HTR-8/SVneo (cell line): ENCODE measurements at places on chromosomes 6 and 20.

- DNase-seq: no peak
These were observed 168.2 kb upstream of the SSTR4 start for GRCh38 chr20:22866812-22867341.

- DNase-seq: no peak
These were observed 10.2 kb downstream of the ACSS1 start for GRCh38 chr20:25047766-25048165.

DNA sequence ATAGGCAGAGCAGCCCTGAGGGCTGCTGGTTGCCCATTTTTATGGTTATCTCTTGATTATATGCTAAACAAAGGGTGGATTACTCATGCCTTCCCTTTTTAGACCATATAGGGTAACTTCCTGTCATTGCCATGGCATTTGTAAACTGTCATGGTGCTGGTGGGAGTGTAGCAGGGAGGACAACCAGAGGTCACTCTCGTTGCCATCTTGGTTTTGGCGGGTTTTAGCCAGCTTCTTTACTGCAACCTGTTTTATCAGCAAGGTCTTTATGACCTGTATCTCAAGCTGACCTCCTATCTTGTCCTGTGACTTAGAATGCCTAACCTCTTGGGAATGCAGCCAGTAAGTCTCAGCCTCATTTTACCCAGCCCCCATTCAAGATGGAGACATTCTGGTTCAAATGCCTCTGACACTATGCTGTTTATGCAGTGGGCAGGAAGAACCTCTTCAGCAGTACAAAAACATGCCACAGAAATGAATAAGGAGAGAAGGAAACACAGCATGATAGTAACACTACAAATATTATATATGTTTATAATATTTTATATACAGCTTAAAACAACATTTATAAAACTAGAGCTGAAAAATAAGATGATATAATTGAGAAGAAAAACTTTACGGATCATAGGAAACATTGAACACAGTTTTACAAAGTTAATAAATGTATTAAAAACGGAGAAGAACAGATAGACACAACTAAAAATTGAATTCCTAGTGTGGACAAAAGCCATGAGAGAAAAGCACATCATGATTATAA, 58.9 kb upstream of the SAMD5 start:
- no peak for DNase-seq

DNA sequence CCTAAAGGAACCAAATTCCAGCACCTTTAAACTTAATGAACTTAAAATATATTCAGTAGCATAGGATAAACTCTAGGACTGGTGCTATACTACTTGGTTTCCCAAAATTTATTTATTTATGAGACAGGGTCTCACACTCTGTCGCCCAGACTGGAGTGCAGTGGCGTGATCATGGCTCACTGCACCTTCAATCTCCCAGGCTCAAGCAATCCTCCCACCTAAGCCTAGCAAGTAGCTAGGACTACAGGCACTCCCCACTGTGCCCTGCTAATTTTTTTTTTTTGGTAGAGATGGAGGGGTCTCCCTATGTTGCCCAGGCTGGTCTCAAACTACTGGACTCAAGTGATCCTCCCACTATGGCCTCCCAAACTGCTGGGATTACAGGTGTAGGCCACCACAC, 21.4 kb downstream of the EIF2S2 start:
- DNase-seq: no peak

DNA sequence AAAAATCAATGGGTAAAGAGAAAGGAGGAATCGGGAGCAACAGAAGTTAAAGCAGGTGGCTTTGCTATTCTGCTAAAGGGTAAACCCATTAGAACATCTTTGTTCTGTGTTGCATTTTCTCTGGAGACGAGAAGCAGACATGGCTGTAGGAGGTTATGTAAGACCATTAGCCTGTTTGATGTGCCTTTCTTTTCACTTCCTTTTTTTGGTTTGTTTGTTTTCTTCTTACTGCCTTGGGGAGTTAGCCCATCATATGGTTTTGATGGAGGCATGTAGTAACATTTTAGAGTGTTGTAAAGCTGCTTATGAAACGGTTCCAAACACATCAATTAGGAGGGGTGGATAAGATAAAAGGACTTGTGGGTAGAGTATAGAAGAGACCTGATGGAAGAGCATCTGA, 131.0 kb downstream of the DOK5 start:
- DNase-seq: no peak

DNA sequence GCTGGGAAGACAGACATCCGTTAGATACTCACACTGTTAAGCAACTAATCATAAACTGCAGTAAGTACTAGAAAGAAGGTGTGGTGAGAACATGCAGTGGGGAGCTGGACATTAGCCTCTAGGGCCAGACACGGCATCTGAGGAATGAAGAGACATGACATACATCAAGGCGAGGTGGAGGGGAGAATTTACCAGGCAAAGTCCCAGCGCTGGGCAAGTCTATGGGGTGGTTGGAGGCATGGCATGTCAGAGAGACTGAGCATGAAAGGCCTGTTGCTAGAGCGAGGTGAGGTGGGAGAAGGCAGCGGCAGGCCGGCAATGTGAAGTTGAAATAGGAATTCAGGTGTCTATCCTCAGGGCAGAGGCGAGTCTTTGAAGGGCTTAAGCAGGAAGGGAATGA, 31.8 kb downstream of the SLC24A3 start:
- no peak for DNase-seq

GRCh38 chr20:51595744-51596143, 53.2 kb upstream of the NFATC2 start:
- DNase-seq: no peak

GRCh38 chr6:156418253-156418652, 358.9 kb upstream of the ARID1B start:
- no peak for DNase-seq

DNA sequence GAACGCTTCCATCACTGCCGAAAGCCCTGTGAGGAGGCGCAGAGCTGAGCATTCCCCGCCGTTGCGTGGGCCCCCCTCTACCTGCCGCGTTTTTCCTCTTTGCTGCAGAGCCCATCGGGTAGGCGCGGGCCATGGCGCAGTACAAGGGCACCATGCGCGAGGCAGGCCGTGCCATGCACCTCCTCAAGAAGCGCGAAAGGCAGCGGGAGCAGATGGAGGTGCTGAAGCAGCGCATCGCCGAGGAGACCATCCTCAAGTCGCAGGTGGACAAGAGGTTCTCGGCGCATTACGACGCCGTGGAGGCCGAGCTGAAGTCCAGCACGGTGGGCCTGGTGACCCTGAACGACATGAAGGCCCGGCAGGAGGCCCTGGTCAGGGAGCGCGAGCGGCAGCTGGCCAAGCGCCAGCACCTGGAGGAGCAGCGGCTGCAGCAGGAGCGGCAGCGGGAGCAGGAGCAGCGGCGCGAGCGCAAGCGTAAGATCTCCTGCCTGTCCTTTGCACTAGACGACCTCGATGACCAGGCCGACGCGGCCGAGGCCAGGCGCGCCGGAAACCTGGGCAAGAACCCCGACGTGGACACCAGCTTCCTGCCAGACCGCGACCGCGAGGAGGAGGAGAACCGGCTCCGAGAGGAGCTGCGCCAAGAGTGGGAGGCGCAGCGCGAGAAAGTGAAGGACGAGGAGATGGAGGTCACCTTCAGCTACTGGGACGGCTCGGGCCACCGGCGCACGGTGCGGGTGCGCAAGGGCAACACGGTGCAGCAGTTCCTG, 693 bp downstream of the FAM50B start:
- no peak for DNase-seq

DNA sequence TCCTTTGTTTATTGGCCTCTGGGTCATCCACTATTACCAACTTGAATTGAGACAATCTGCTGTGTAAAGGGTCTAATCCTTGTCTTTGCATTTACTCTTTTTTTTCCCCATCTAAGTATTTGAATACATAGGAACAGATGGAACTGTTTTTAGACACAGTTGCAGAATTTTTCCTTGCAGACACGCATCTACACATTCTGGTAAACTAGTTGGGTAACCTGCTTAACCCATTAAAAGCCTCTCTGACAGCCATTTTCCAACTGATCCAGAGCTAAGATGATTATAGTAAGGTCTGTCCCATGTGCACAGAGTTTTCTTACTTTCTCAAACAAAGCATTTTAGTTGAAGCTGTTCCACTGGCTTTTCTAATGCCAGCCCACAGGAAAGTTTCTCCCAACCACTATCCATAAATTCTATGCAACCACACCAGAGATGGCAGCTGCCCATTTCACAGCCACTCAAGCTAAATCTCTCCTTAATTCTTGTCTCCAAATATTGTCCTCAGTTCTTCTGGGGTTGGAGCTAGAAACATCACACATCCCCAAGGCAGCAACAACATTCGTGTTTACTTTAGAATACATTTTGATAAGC, 492.1 kb downstream of the MAFB start:
- DNase-seq: no peak

GRCh38 chr6:51273228-51273961, 454.7 kb downstream of the TFAP2B start:
- DNase-seq: no peak

GRCh38 chr20:2780948-2781347, 19.5 kb downstream of the CPXM1 start:
- no peak for DNase-seq

GRCh38 chr20:61596687-61597330, 344.7 kb downstream of the CDH4 start:
- DNase-seq: no peak

DNA sequence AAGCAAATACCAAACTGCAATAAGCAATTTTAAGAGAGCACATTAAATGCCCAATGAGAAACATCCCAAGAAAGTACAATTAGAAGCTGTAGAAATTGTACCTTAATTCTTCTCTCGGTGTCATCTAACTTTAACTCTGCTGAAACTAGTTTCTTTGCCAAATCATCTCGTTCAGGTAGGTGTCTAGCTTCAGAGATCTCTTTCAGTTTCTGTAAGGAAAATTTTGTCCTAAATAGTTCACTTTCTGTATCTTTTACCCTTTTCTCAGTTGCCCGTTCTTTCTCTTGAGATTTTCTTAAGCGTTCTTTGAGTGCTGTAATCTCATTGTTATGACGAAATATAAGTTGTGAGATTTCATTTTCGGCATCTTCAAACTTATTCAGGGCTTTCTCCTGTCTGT, 24.1 kb downstream of the LCA5 start:
- no peak for DNase-seq

DNA sequence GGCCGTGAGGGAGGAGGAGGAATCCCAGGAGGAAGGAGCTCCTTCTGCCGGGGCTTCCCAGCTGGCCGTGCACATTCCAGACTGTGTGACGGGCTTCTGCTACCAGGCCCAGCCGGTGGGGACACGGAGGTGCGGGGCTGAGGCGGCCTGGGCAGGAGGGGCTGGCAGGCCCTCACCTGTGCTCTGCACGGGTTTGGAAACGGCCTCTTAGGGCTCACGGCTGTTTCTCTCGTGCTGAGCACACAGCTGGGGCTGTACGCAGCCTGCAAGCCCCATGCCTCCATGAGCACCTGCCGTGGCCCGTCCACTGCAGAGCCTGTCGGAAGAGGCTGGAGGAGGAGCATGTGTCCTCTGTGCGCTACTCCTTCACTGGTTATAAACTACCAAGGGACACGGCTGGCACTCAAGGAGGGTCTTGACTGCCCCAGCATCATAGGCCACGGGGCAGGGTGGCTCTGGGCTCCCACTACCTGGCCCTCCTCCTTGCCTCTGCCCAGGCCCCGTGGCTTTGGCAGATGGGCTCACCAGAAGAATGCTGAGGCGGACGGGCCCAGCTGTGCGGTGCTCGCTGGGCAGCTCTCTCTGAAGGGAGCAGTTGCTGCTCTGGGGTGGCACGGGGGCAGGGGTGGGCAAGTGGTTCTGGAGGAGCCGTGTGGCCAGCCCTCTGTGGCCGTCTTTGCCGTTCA, 15.8 kb downstream of the NPEPL1 start:
- DNase-seq: no peak

DNA sequence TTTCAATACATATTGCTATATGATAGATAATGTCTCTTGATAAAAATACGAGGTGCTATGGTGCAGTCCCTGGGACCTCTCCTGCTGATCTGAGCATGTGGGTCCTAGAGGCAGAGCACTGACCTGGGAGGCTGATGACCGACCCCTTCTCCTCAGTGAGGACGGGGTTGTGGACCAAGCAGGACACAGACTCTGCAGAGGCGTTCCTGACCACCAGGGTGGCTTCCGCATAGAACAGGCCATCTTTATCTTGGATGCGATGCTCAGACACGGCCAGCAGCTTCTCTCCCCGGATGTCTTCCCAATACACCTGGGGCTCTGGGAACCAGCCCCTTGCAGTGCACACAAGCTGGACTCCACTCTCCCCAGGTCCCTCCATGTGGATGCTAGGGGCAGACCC, 4.2 kb downstream of the BTNL2 start:
- DNase-seq: no peak

- DNase-seq: no peak
These were observed 11.0 kb upstream of the ARMC12 start for GRCh38 chr6:35725721-35726438.

GRCh38 chr6:10478187-10479040, 42.7 kb upstream of the GCNT2 start:
- peak; percentile 63 for DNase-seq
